NCI-H774 (cell line): ENCODE measurements at places on chromosomes 12 and 14.
A peak's percentile ranks its signal among the peaks of the same experiment; 100 is the strongest.

DNA sequence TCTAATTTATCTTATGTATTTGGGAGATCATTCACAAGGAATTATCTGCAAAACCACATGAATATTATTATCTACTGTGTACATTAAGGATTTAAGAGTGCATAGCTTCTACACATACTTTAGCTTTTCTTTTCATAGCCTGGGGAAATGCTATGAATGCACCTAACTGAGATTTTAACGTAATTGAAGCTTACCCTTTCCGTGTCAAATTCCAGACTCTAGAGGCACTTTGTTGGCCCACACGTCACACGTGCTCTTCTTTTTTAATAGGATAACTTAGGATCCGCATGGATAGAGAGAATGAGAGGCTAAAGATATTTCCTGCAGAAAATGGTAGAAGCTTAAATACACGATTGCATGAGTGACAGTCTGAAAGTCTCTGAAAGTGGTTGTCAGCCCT, 481.1 kb downstream of the PCNX1 start:
- DNase-seq: no peak

- no peak for DNase-seq
Measured at GRCh38 chr12:2323532-2324255, 270.9 kb downstream of the CACNA1C start.

DNA sequence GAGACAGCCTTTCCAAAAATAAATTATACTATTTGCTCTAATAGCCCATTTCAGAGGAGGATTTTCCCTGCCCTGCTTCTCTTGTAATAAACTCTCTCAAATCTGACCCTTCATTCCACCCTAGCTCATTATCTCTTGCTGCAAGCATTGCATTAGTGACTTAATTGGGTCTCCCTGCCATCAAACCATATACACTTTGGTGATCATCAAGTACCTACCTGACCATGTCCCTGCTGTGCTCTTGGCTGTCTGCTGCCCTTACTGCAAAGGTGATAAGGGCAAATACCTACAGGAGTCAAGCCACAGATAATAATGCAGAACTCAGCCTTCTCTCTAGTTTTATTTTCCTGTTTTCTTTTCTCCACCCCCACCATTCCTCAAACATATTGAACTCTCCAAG, 88.4 kb downstream of the LIN7A start:
- no peak for DNase-seq

GRCh38 chr14:61217516-61217915, 63.6 kb downstream of the TMEM30B start:
- no peak for DNase-seq

DNA sequence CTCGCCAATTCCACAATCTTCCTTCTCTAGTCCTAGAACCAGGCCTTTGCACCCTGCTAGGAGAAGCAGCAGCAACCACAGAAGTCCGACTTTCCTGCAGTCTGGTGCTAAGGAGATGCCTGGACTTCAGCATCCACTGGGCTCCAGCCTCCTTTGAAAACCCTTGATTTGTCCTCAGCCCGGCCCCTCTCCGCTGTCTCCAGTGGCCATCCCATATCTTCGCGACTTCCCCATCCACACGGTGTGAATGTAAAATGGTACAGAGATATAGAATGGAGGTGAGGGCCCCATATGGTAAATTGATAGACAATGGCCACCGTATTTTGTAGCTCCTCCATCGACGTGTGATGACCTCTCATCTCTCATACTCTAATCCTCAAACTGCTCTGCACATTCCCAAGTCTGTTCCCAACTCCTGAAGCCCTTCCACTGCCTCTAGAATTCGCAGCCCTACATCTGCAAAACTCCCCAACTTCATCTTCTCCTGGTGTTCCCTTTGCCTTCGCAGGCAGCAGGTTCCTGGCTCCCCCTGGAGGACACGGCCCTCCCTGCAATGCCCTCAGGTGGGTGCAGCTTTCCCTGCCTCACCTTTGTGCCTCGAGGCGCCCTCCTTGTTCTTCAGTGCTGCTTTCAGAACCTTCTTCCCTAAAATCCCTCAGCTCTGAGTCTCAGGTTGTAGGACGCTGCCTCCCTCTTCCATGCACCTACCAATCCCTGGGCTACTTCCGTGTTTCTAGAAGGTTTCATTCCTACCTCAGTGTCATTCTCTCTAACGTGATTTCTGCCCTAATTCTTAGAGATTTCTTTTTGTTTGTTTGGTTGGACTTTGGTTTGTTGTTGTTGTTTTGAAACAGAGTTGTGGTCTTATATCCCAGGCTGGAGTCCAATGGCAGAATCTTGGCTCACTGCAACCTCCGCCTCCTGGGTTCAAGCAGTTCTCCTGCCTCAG, 36.7 kb downstream of the TMBIM6 start:
- peak; percentile 3 for DNase-seq

- DNase-seq: no peak
Measured at GRCh38 chr14:52850451-52850909, 59.1 kb upstream of the GNPNAT1 start.

- DNase-seq: no peak
Measured at GRCh38 chr12:106089935-106090334, 48.8 kb downstream of the NUAK1 start.

DNA sequence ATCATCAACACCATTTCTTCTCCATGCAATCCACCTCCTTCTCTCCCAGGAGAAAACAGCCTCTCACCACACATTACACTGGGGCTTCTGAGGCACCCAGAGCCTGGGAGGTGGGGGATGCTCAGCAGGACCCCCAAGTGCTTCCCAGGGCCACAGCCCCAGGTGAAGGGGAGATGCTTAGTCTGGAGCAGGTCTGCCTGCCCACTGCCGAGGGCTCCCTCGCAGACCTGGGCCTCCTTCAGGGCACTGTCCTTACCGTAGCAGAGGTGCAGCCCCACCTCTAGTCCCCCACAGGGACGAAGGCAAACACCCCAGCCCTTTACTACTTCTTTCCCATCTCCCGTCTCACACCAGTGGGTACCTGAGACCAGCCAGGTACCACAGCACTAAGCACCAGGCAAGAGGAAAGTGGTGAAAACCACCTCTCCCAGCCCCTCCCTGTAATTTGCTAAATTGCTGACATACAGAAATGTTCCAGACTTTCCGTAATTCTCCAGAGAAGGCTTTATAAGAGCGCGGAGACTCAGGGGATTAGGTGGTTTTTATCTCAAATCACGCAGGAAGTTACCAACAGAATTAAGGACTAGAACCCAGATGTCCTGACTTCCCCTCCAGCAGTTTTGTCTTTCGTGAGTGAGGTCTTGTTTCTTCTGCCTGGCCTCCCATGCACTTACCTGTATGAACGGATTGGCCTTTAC, 59.0 kb downstream of the PLEKHG3 start:
- DNase-seq: no peak

DNA sequence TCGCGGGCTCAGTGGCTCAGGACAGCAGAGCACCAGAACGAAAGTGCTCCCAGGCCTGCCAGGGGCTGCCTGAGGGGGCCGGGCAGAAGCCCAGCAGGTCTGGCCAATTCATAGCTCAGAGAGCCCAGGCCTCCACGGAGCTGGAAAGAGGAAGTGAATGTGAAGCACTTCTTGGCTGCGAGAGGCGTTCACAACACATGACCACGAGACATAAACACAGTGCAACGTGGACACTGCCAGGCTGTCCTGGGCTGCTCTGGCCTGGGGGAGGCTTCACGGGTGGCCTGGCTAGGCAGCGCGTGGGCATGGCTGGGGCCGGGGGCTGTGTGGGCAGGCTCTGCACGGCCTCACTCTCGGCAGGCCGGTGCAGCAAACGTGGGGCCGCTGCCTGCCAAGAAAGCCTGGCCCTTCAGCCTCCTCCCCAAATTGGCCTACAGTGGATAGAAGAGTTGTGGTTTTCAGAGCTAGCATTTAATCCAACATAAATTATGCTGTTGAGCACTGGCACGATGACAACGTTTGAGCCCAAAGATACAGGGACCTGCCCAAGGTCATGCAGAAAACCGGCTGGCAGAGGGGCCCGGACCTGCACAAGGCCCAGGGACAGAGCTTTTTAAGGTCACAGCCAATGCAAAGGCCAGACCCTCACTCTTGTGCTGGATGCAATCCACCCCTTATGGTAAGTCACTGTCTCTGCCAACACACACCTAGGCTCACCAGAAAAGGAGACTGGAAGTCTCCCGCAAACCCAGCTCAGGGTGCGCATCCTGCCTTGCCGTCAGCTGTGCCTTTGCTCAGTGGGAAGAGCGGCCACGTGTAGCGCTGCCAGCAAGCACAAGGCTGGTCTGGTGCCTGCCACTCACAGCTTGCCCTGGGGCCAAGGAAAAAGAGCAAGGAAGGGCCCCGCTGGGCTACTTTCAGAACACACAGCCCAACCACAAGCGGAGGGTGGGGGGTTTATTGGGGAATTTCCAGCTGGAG, 8.6 kb downstream of the SLC25A29 start:
- DNase-seq: no peak

DNA sequence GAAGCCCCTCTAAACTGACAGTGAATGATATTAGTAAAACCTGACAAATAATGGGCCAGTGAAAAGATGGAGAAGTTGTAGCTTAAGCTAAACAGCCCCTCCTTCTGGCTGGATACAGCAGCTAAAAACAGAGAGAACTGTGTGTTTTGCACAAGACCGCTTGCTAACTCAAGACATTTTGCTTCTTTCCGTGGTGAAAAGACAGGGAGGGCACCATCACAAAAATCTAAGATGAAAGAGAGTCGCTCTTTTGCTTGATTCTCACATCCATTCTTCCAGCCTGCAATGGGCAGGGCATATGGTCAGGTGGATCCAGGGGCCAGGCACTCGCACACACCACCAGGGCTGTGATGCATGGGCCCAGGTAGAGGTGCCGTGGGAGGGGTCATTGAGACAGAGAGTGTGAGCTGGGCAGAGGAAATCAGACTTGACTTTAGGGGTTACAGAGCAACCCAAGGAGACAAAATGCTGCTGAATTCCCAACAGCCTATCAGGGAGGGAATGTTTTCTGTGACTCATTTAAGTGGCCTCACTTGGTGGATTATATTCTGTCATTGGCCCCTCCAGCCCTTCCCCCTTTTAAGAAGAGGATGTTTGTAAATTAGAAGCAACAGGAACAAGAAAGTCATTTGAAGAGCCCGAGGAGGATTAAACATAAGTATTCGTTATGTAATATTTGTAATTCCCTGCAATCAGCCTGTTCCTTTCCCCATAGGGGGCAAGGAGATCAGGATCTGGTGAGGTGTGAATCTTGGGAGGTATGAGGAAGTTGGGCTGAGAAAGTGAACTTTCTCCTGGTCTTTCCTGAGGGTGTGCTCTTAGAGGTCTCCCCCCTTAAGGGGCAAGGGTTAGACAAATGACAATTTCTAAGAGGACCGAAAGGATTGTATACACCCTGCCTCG, 12.3 kb downstream of the EMP1 start:
- no peak for DNase-seq

- no peak for DNase-seq
Measured at GRCh38 chr12:121693155-121693687, 19.3 kb upstream of the TMEM120B start.

GRCh38 chr12:63911341-63911740, 66.8 kb downstream of the SRGAP1 start:
- no peak for DNase-seq

- DNase-seq: no peak
Measured at GRCh38 chr12:126891789-126892188, 1375.2 kb upstream of the TMEM132C start.

- DNase-seq: no peak
Measured at GRCh38 chr14:23171222-23171975, 12.1 kb downstream of the SLC7A8 start.

DNA sequence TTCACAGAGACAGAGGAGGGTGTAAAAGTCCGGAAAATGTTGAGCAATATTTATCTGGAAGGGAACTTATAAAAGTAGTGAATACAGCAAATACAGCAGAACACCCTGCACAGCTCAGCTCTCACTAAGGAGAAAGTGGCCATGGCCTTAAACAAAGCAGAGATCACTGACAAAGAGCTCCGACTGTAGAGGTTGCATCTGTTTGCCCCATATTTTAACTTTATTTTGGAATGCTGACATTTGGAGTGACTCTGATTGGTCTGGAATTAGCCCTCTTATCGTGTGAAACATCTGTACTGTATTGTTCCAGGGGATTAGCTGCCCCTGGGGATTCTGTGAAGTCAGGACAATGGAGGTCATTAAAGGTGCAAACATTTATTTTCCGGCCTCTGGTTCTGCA, 1275.7 kb upstream of the FLRT2 start:
- no peak for DNase-seq

- no peak for DNase-seq
Measured at GRCh38 chr12:116691636-116692035, 46.2 kb downstream of the SPRING1 start.

DNA sequence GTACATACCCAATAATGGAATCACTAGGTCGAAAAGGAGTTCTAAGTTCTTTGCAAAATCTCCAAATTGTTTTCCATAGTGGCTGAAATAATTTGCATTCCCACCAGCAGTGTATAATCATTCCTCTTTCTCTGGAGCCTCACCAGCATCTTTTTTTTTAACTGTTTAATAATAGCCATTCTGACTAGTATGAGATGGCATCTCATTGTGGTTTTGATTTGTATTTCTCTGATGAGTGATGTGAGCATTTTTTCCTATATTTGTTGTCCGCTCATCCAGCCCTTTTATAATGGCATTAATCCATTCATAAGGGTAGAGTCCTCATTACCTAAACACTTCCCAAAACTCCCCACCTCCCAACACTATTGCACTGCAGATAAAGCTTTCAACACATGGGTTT, 278.3 kb downstream of the SEC23A start:
- DNase-seq: no peak

- DNase-seq: peak; percentile 43
Measured at GRCh38 chr14:95619785-95620417, 66.3 kb upstream of the TCL1B start.

- DNase-seq: no peak
Measured at GRCh38 chr12:114342656-114343055, 63.3 kb downstream of the TBX5 start.

DNA sequence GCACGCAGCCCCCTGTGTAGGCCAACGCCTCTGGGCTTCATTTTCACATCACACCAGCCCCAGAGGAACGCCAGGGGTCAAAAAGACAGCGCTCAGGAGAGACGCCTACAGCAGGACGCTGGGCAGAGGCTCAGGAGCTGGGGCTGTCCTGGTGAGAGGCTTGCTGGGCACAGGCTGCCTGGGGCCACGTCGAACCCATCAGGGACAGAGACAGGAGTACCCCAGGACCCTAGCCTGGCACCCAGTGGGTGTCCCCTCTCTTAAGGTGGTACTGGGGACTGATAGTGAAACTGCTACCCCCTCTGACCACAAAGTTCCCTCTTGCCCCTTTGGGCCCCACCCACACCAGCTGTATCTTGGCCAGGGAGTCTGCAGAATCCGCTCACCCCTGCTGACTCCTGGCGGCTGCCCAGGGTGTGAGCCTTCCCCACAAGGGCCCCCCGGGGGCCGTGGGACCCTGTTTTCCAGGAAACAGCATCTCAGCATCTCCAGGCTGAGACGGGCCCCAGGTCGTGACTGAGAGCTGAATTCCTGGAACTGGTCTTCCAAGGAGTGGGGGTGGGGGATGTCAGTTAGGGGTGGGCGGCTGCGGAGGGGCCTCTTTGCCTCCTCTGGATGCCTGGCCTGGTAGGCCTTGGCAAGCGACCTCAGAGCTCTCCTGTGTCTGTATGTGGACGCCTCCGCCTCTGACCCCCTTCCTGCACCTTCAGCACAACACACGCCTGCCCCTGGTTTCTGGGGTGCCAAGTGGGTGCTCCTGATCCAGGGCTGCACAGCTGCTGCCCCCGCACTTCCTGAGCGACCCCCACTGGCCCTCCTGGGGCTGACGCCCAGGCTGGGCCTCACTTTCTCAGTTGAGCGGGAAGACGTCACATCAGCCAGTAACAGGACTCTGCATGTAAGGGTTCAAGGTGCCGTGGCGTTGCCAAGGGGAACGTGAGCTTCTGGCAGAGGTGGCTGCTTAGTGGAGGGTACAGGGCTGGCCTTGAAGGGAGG, 321.9 kb upstream of the RTL1 start:
- no peak for DNase-seq

GRCh38 chr12:95982602-95983001, 13.5 kb downstream of the HAL start:
- no peak for DNase-seq
